Activated naive CD8-positive, alpha-beta T cell treated with anti-CD3 and anti-CD28 coated beads for 36 hours (primary cell): ENCODE measurements at places on chromosomes 16 and 17. TPM values are rescaled to one million over a fixed set of nuclear protein-coding genes. Genes with fewer than 3 reads are reported as not detected.

DNA sequence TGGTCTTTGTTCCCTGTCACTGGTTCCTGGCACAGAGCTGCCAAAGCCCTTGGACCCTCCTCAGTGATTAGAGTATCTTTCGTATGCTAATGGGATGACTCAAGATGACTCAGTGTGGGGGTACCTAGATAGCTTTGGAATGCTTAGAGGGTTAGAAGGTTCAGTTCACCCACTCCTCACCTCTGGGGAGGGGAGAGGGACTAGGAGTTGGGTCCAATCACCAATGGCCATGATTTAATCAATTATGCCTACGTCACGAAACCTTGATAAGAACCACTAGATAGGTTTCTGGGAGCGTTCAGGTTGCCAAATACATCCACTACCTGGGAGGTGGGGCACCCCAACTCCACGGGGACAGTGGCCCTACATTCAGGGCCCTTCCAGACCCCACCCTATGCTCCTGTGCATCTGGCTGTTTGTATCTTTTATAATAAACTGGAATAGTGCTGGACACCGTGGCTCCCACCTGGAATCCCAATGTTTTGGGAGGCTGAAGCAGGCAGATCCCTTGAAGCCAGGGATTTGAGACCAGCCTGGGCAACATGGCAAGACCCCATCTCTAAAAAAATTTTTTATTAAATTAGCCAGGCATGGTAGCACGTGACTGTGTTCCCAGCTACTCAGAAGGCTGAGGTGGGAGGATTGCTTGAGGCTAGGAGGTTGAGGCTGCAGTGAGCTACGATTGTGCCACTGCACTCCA is 29.2 kb upstream of the LITAF start:
- DNase-seq: no peak

DNA sequence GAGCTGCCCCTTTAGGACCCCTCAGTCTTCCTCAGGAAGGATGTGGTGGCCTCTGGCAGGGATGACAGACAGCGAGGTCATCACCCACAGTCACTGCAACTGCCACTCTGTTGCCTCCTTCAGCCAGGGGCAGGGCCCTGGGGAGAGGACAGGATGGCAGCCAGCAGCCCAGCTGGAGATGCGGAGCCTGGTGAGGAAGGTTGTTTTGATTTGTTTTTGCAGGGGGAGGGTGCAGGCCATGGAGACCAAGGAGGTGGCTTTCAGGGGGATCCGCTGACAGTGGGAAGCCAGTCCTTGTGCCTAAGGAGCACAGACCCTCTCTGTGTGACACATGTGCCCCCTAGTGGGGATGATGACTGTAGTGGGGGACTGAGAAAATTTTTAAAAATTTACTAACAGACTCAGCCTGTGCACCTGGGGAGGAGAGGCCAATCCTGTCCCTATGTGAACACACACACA is 7.4 kb downstream of the PRCD start:
- DNase-seq: peak; percentile 55

- DNase-seq: no peak
Measured at GRCh38 chr17:18198530-18198929, 14.9 kb downstream of the ALKBH5 start.

GRCh38 chr17:47907932-47908562 is 12.0 kb downstream of the SP2 start:
- DNase-seq: no peak

DNA sequence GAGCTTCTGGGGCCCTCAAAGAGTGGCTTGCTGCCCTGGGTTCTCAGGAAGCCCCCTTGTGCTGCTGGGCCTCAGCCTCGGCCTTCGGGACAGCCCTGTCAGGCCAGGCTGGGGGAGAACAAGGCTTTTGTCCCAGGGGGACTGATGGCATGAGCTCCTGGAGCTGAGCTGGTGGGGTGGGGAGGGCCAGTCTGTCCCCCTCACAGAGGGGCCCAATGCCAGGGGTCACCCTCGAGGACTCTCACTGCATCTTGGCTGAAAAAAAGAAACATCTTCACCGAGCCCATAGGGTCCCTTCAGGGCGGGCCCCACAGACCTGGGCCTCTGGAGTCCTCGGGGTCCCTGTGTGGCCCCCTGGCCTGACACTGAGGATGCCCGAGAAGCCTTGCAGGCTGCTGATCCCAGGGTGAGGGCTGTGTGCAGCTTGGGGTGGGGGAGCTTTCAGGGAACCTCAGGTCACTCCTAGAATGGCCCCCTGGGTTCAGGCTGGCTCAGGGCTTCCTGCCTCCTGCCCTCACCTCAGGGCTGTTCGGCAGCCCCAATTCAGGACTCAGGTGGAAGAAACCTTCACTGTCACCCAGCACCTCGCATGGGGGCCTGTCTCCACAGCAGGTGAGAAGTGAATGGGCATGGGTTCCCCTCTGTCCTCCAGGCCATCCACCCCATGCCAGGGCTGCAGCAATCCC is 90.5 kb downstream of the TNFRSF13B start:
- no peak for DNase-seq

- DNase-seq: no peak
Measured at GRCh38 chr16:88062341-88063210, 111.3 kb downstream of the BANP start.

DNA sequence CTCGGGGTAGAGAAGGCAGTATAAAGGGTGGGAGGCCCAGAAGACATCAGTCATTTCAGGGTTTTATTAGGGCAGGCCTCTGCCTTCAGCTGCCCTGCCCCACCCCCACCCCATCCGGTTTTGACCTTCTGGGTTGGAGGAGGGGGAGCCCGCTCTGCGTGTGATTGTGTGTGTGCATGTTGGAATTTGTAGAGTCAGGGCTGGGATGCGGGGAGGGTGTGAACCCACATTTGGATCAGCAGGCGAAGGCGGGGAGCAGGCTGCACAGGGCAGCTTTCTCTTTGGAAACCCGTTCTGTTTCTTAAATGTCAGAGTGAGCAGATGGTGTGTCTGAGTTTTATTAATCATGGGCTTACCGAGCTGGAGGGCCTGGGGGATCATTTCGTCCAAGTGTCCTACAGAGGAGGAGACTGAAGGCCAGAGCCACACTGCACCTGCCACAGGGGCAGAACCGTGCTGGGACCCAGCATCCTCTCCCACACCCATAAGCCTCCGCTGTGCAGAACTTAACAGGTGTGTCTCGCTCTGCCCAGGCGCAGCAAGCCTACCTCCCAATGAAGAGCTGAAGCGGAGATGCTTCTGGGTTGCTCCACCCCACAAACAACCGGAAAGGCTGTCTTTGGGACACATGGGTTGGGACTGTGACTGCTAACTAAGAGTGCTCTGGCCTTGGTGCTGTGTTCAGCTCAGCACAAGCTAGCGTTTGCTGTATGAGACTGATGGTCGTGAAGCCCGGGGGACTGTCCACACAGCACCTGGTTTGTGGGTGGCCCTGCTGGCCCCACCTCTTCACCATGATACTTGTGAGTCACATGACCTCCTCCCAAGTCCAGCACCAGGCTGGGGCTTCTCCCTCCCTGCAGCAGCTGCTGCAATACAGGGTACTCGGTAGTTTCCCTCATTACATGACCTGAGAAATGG is 70.9 kb upstream of the GSE1 start:
- DNase-seq: no peak

GRCh38 chr16:54402270-54402669 is 115.7 kb upstream of the IRX3 start:
- DNase-seq: no peak

DNA sequence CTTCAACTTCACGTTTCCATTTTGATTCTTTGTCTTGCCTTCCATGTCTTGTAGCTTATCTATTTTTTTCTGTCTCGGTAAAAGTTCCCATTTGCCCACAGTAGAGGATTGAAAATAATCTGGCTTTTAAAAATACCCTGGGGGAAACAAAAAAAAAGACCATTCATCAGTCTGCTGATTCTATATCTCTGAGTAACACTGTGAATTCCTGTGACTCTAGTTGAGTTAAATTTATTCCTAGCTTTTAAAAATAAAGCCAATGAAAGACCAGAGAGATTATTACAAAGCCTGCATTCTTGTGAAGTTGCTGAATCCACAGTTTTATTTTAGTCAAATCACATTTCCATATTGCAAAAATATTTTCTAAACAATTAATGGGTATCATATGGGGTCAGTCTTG is 532.3 kb downstream of the CDH13 start:
- no peak for DNase-seq

DNA sequence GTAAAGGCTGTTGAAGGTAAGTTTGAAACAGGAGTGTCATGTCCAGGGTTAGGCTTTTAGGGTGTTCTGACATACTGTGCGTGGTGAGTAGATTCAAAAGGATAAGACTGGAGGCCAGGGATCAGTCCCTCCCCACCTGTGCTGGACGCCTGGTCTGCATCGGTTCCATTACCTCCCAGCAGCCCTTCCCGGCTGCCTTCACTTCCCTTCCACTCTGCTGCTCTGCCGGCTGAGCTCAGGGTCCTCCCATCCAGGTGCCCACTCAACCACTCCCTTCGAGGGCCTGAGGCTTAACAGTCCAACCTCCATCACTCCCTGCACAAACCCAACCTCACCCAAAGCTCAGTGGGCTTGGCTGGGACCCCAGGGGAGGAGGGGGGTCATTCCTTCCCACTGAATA is 4.1 kb upstream of the SLC5A10 start:
- no peak for DNase-seq

DNA sequence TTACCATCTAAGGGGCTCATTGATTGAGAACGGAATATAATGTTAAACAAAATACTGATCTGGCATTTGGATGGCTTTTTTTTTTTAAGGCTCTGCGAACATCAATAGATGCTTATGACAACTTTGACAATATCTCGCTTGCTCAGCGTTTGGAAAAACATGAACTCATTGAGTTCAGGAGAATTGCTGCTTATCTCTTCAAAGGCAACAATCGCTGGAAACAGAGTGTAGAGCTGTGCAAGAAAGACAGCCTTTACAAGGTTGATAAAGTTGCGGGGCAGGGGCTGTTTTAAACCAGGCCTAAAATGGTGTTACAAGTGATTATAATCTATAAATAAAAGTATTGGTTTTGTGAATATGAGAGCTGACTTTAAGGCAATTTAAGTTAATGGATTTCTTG is 22.3 kb downstream of the PTRH2 start:
- DNase-seq: no peak

DNA sequence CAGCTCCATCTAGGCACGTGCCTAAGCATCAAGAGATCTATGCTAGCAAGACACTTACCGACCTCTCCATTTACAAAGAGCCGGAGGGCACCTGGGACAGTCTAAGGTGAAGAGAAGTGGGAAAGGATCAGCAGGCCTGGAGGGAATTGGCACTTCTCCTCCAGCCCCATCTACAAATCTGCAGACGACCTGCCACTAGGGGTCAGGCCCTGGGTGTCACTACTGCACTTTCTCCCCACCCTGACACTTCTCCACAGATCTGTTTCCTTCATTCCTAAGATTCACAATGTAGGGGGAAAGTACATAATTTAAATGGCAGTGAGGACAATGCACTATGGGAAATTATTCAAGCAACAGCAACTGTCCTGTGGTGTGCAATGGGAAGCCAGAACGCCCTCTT is 8.1 kb downstream of the MKS1 start:
- DNase-seq: no peak

- no peak for DNase-seq
Measured at GRCh38 chr16:85421338-85422195, 191.6 kb upstream of the GSE1 start.

DNA sequence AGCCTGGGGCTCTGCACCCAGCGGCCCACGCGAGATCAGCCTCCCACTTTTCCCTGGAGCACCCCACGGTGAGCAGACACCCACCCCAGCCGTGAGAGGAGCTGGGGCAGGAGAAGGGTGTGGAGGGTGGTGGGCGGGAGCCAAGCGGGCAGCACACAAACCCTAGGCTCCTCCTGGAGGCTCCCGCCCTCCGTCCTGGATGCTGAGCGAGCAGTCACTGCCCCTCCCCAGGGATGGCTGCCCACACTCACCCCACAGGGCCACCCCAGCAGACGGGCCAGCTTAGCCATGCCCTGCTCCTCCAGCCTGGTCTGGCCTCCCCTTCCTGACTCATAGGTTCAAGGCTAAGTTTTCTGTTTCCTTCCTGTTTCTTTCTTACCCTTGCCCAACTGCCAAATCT is 15.7 kb upstream of the ABCC3 start:
- no peak for DNase-seq

GRCh38 chr17:40224718-40225550 is 5.8 kb downstream of the WIPF2 start:
- DNase-seq: no peak

- DNase-seq: no peak
Measured at GRCh38 chr16:68374246-68374805, 63.5 kb downstream of the PRMT7 start.

GRCh38 chr17:30296499-30297080 is 4.8 kb upstream of the BLMH start:
- no peak for DNase-seq

DNA sequence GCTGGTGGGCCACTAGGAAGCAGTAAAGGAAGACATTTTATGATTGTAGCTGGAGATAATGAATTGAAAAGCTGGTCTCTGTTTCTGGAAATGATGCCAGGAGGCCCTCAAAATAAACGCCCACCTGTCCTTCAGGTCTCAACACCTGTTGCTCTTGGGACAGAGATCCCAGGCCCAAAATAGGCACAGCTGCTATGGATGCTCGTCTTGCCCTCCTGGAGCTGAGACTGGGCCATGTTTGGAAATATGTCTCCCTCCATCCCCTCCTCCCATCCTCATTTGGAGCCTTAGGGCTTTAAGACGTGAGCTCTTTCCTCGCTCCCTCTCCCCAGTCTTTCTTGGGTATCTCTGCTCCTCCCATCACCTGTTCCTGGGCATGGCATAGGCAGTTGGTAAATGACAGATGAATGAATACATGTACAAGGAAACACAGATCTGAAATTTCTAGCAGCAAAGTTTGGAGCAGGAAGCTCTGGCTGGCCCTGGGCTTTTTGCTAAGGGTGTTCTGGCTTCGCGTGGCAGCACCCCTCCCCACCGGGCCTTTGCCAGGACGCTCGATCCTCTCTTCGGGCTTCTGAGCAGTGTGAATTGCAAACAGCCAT is 33.3 kb downstream of the MYH3 start:
- no peak for DNase-seq

Gene RAB37
- total RNA-seq: 1.8 TPM

Gene PRSS27
- total RNA-seq: 2.0 TPM

Gene MYH1
- total RNA-seq: not detected

Gene ANKS3
- total RNA-seq: 16.1 TPM

Gene UMOD
- not detected for total RNA-seq

Gene C17orf67
- 1.5 TPM for total RNA-seq

Gene ARL5C
- total RNA-seq: not detected

Gene BAHCC1
- total RNA-seq: 0.25 TPM
